ENCODE measurements at places on chromosomes 16 and 17. TPM values are rescaled to one million over a fixed set of nuclear protein-coding genes. Genes with fewer than 3 reads are reported as not detected.
A peak's percentile ranks its signal among the peaks of the same experiment; 100 is the strongest.

DNA sequence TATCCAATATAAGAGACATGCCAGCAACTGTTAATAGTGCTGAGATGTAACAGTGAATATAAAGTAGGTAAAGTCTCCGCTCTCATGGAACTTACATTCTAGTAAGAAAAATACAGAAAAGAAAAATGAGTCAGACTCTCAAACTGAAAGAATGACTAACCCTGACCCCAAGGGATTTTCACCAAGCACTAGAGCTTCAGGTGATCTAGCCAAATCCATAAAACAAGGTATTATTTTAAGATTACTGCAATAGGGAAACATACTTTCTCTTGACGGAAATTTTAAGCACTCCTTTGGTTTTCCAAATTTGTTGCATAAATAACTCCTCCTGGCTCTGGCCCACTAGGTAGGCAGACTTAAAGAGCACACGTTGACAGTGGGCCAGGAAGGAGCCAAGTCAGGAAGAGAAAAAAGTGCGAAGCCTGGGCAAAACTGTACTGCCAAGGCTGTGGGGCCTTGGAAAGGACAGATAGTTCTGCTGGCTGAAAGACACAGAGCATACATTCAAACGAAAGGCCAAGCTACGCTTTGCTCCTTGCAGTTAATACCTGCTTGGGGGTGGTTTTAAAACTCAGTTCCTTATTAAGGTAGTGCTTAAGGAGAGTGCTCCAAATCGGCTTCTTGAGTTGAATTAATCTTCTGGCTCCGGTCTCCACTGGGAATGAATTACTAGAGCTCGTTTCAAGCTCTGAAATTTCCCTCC lies 1.4 kb downstream of the GOT2 start:
- H3K36me3 ChIP-seq = no peaks in the 10 kb centered on the region
- H3K4me1 ChIP-seq = no peaks in the 10 kb centered on the region
- no peak for DNase-seq
- no peaks in the 10 kb centered on the region for H3K27me3 ChIP-seq
- peak overlapping the region; percentile 6 for H3K4me3 ChIP-seq
- H3K27ac ChIP-seq = peak overlapping the region; percentile 9

DNA sequence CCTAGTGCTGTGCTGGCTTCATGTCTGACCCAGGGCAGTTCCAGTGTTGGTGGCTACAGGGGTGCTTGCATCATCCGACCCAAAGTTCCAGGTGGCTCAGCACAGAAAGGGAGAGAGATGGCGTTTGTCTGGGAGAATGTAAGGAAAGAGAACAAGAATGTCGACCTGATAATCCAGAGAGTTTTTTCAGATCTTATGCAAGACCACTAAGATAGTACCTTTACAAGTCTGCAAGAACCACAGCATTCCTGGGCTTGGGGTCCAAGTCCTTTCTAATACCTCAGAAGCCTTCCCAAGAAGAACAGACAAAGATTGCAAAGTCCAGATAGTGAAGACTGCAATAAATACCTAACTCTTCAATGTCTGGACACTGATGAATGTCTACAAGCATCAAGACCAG lies 363.0 kb upstream of the TOM1L1 start:
- DNase-seq = no peak
- no peaks in the 10 kb centered on the region for H3K27me3 ChIP-seq
- H3K4me1 ChIP-seq = no peaks in the 10 kb centered on the region
- H3K27ac ChIP-seq = no peak overlapping the region
- H3K4me3 ChIP-seq = no peak overlapping the region

DNA sequence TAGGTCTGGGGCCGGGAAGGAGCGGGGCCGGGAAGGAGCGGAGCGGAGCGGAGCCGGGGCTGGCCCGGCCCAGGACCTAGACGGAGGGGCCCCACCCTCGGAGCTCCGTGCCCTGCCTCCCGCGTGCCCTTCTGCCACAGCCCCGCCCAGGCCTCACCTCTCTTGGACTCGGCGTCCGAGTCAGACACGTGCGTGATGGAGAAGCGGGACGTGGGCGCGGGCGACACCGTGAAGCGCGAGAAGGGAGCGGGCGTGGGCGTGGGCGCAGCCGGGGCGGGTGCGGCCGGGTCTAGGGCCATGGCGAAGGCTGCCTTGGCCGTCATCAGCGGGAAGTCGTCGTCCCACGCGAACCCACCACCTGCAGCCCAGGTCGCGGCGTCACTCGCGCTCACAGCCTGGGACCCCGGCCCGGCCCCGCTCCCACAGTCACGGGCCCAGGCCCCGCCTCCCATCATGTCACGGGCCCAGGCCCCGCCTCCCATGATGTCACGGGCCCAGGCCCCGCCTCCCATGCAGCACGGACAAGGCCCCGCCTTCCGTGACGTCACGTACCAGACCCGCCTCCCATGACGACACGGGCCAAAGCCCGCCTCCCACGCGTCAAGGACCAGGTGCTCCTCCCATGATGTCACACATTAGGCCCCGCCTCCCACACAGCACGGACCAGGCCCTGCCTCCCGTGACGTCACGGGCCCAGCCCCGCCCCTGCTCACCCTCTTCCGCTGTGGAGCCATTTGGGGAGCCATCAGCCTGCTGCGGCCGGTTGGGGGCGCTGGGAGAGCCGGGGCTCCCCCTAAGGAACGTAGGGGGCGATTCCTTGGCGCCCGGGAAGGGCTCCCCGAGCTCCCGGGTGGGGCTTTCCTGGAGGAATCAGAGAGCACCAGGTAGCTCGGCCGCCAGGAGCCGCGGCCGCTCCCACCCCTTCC lies 45.8 kb upstream of the PVALEF start:
- H3K4me3 ChIP-seq = no peak overlapping the region
- no peak overlapping the region for H3K27ac ChIP-seq
- H3K4me1 ChIP-seq = no peaks in the 10 kb centered on the region
- peak; percentile 93 for DNase-seq
- H3K27me3 ChIP-seq = no peaks in the 10 kb centered on the region
- H3K36me3 ChIP-seq = no peaks in the 10 kb centered on the region

GRCh38 chr16:57191056-57191571 lies 5.0 kb downstream of the RSPRY1 start:
- no peak for DNase-seq
- no peak overlapping the region for H3K4me3 ChIP-seq
- H3K4me1 ChIP-seq = peaks cover 2% of the 10 kb centered on the region
- H3K36me3 ChIP-seq = no peaks in the 10 kb centered on the region

- H3K36me3 ChIP-seq = no peaks in the 10 kb centered on the region
- H3K4me3 ChIP-seq = no peak overlapping the region
- no peaks in the 10 kb centered on the region for H3K4me1 ChIP-seq
- DNase-seq = no peak
Observed at GRCh38 chr17:76491271-76492122, 9.7 kb downstream of the RHBDF2 start.

DNA sequence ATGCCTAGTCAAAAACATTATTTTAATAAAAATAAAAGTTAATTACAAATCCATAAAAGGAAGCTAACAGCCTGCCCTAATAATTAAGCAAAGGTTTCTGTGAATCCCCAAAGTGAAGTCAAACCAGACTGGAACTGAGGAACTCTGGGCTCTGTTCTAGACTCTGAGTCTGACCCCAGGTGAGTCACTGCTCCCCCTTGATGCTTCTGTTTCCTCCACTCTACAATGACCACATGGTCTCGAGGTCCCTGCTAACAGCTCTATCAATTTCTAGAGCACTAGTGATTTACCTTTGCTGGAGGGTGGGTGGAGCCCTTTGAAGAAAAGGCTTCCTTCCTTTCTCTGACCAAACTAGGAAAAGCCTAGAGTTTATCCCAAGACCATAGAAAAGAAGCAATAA lies 32.4 kb downstream of the XPO6 start:
- no peak overlapping the region for H3K4me3 ChIP-seq
- no peaks in the 10 kb centered on the region for H3K27me3 ChIP-seq
- no peak for DNase-seq
- H3K27ac ChIP-seq = no peak overlapping the region
- H3K4me1 ChIP-seq = peaks cover 14% of the 10 kb centered on the region

DNA sequence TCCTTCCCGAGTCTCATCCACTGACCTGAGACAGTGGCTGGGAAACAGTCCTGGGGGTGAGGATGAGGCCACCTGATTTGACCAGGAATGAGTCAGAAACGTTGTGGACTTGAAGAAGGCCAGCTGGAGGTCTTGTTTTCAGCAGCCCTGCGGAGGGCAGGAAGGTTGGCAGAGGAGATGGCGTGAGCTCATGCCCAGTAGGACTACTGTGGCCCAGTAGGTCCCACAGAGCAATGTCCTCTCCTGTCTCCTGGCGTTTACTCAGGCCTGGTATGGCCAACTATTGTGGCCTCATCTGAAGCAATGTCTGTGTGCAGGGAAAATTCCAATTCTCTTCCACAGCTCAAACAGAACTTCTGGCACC lies 84.1 kb upstream of the DNAJA2 start:
- no peaks in the 10 kb centered on the region for H3K27me3 ChIP-seq
- no peaks in the 10 kb centered on the region for H3K4me1 ChIP-seq
- DNase-seq = peak; percentile 17
- H3K4me3 ChIP-seq = no peak overlapping the region
- H3K27ac ChIP-seq = no peak overlapping the region
- no peaks in the 10 kb centered on the region for H3K36me3 ChIP-seq

DNA sequence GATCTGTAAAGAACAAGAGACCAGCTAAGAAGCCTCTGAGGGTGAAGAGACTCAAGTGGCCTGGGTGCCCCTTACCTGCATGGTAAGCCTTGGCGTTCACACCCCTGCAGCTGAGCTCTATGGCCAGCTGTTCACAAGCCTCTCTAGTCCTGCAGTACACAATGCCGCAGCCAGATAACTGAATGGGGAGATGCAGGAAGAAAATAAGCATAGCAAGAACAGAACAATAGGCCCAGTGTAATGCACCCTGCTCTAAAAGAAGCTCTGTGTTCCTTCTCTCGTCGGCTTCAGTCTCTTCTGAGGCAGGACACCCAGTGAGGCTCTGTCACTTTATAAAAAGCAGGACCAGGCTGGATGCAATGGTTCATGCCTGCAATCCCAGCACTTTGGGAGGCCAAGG lies 5.4 kb downstream of the RECQL5 start:
- no peak overlapping the region for H3K4me3 ChIP-seq
- no peak overlapping the region for H3K27ac ChIP-seq
- H3K27me3 ChIP-seq = no peaks in the 10 kb centered on the region
- H3K4me1 ChIP-seq = no peaks in the 10 kb centered on the region
- no peaks in the 10 kb centered on the region for H3K36me3 ChIP-seq
- DNase-seq = peak; percentile 14

DNA sequence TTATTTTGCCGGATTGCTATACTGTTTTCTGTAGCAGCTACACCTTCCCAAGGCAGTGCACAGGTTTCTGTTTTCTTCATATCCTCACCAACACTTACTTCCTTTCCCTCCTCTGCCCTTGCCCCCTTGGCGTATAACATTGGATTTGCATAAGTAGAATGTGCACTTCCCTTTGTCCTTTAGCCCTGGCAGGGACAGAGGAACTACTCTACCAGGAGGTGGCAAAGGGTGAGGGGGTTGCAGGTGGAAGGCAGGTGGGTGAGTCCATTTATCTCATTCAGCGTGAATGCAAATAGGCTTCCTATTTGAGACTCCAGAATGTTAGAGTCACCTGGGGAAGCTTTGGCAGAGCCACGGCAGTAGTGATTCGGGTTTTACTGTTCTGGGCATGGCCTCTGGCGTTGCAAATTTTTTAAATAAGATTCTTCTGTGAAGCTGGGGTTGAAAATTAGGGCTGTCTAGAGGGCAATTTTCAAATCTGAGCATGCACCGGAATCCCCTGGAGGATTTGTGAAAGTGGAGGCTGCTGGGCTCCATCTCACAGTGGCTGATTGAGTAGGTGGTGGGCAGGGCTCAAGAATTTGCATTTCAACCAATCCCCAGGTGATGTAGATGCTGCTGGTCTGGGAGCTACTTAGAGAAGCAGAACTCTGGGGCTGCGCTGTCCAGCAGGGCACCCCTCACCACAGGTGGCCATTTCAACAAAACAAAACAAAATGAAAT lies 84.7 kb downstream of the PLCG2 start:
- no peak overlapping the region for H3K27ac ChIP-seq
- no peaks in the 10 kb centered on the region for H3K4me1 ChIP-seq
- no peak overlapping the region for H3K4me3 ChIP-seq
- H3K27me3 ChIP-seq = no peaks in the 10 kb centered on the region
- no peak for DNase-seq

DNA sequence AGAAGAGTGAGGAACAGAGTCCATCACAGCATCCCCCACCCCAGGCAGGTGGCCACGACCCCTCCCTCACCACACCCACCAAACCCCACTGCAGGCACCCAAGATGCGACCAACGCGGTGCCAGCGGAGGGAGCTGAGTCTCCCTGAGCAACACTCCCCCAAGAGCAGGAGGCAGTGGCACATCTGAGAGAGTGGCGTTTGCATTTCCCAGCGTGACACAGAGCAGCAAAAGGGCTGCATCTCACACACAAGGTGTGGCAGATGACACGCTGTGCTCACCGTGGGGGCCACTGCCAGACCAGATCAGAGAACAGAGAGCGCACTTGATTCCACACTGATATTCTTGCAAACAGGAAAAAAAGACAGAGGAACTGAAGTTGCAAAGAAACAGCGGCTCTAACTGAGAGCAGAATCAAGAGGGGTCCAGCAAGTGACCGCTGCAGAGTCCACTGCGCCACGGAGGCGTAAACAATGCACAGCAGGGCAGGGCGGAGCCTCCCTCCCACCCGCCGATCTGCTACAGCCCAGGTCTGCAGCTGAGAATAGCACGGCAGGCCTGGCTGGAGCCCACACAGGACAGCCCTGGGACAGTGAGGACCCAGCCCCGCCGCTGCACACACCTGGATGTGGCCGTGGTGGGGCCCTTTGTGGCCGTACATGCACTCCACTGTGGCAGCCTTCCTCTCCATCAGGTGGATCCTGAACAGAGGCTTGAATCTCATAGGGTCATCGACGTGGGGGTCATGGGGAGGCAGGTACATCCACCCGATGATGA lies 26.0 kb upstream of the C16orf95 start:
- no peaks in the 10 kb centered on the region for H3K36me3 ChIP-seq
- no peak overlapping the region for H3K4me3 ChIP-seq
- no peak for DNase-seq
- H3K4me1 ChIP-seq = no peaks in the 10 kb centered on the region

- no peak for DNase-seq
- H3K27me3 ChIP-seq = no peaks in the 10 kb centered on the region
- H3K4me1 ChIP-seq = no peaks in the 10 kb centered on the region
Observed at GRCh38 chr17:48854774-48855476, 24.1 kb downstream of the CALCOCO2 start.

DNA sequence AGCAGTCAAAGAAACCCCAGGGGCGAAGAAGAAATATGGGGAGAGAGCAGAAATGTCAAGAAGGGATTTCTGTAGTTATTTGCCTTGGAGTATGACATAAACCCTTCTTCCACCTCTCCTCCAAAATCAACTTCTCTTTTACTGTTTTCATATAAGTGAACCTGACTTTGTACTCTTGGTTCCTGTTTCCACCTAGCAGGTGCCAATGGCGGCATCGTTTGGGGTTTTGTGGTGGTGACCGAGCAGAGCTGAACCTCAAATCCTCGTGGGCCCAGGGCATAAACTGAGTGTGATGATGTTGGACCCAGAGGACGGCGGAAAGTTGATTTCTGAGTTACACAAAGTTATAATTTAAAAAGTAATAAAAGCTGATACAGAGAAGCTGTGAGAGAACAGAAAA lies 39.6 kb upstream of the PSMD7 start:
- H3K27ac ChIP-seq = no peak overlapping the region
- H3K27me3 ChIP-seq = no peaks in the 10 kb centered on the region
- no peak for DNase-seq
- no peaks in the 10 kb centered on the region for H3K36me3 ChIP-seq

Gene FGF11
- 8.0 TPM for total RNA-seq

Gene KRTAP4-4
- not detected for total RNA-seq

Gene MILR1
- 13.0 TPM for total RNA-seq

Gene MT1A
- 4.6 TPM for total RNA-seq

Gene HEATR3
- total RNA-seq = 9.4 TPM

All from aorta (tissue), 5 donors.